Activated CD4-positive, alpha-beta T cell treated with anti-CD3 and anti-CD28 coated beads, Interleukin-2, amount 50 U/mL, for 24 hours (primary cell): ENCODE measurements at places on chromosomes 6 and 20.

GRCh38 chr6:40334496-40335270 lies 252.5 kb downstream of the LRFN2 start:
- no peak for DNase-seq

DNA sequence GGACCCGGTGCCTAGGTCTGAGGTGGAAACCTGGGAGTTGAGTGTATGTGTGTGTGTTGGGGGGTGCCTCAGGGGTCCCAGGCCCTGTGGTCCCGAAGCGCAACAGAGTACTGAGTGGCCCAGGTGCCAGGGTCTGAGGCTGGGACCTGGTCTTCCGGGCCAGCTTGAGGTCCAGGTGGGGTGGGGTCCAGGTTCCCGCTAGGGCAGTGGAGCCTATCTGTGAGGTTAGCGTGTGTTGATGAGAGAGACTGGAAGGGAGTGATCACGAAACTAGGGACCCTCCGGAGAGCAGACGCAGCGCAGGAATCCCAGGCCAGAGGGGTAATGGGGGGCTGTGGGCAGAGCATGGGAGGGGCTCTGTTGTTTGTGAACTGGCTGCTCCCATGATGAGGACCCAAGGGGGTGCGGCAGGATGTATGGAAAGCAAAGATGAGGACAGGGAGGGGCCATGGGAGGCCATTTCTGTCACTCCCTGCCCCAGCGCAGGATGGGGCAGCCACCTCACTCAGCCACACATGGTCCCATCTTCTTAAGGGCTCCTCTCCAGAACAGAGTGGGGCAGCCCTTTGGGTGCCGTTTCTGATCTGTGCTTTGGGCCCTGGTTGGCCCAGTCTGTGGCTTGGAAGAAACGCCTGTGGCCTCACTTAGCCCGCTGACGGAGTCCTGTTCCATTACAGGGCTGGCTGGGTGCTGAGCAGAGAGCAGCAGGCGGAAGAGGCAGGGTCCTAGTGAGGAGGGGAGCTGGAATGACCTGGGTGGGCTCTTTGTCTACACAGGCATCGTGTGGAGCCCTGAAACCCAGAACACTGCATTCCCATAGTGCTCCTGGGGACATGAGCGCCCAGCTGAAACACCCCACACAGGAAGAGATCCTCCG lies 872 bp downstream of the HSPA12B start:
- no peak for DNase-seq

GRCh38 chr6:139931747-139932146 lies 557.3 kb upstream of the CITED2 start:
- no peak for DNase-seq

DNA sequence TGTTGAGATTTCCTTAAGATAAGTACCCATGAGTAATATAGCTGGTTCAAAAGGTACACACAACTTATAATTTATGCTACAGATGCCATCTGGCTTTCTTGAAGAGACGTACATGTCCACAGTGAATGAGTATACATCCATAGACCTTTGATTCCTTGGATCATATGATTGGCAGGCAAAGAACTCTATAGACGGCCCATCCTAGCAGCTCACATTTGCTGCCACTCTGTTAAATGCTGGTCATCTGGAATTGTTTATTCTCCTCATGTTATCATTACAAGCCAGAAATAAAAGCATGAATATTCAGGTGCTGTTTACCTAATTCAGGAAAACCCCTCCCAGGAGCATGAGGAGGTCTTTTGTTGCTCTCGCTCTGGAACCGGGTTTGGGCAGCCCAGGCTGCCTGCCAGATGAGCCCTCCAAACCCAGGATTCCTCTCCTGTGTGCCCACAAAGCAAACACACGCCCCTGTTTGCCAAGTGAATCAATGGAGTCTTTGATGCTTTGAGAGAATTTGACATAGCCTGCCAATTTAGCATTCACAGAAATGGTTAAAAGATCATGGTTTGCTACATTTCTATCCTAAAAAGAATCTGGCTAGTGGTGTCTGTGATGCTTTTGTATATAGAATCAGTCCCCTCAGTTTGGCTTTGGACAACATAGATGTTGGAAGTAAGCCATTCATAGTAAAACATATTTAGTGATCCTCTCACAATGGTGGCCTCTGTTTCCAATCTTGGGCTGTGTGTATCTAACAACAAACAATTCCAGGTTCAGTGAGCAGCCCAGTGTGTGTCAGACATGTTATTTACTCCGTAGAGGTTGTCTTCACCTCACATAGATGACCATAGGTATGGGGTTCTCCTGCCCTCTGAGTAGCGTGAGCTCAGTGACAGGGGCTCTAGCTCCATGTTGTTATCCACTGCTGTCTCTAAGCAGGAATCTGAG lies 17.5 kb upstream of the PLCG1 start:
- DNase-seq, result no peak

DNA sequence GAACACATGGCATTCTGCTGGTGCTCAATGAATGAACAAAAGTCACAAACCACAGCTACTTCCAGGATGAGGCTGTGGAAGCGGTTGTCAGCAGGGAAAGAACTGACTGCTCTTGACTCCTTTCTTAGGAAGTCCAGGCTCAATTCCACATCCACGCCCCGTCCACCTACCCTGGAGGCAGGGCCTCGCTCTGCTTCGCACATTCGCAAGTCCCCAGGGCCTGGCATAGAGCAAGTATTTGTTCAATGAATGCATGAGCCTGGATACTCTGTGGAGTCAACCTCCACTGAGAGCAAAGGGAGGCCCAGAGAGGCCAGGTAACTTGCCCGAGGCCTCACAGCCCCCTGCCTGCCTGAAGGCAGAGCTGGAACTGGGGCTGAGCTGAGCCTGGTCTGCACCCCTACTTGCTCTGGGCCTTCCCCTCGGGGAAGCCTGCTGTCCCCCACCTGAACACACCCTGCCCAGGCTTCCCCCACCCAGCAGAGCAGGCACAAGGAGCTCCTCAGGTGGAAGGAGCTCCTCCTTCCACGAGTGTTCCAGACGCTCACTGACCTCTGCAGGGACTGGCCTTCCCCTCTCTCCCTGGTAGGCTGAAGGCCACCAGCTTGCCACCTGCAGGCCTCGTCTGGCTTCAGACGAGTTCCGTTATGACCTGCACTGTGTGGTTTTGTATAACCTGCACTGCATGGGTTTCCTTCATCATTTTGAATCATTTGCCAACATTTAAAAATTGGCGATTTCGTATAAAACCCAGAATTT lies 119.3 kb upstream of the PTPN1 start:
- no peak for DNase-seq

- DNase-seq, result no peak
These were observed 21.7 kb downstream of the ABHD12 start for GRCh38 chr20:25368976-25369375.

GRCh38 chr6:14977747-14978382 lies 268.0 kb upstream of the JARID2 start:
- no peak for DNase-seq

DNA sequence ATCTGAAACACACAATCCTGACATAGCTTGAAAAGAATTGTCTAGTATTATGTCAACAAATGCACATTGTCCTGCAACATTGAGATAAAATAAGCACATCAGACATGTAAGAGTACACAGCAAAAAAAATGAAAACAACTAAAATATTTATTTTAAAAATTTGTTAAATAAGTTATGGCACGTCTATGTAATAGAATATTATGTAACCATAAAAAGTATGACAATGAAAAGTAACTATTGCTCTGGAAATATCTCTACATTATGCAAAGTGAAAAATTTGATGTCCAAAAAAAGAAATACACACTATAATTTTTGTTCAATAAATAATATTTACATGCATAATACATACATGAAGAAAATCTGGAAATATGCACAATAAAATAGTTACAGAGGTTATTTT lies 9.3 kb upstream of the ID4 start:
- DNase-seq, result no peak

DNA sequence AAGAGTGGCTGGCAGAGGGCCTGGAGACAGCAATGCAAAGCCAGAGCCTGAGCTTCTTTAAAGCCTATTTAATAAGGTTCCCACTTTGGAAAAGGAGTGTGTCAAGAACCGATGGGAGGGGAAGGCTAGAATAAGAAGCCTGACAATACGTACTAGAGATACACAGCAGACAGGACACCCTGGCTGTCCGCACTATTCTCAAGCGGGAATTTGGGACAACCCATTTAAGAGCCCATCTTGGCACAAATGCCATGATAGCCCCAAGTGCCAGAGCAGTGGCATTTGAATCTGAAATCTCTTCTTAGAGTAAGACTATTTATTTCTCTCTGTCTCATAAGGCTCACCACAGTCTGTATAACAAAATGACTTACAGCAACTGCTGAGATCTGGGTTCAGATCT lies 3.1 kb downstream of the GMDS start:
- no peak for DNase-seq

DNA sequence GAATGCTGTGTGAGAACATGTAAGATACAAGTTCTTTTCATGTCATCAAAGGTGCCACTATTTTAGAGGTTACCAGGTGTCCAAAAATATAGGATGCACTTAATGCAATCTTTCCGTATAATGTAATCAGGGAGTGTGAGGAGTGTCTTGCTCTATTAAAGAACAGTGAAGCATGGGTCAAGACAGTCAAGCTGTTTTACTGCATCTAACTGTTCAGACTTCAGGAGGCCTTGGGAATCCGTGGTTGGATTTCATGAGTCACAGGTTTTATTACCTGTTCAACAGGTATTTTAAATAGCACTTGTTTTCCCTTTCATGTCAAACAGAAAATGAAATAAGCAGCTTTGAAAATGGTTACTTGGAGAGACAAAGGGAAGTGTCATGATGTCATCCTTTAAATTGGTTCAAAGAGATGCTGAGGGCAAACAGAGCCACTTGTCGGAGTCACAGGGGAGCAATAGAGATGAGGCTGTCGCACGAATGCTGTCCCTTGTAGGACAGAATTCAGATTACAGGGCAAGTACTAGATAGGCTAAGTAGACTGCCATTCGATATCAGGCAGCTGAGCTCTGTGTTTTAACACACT lies 621.5 kb downstream of the QKI start:
- DNase-seq, result no peak

GRCh38 chr6:106688177-106688951 lies 59.0 kb downstream of the QRSL1 start:
- DNase-seq, result no peak

DNA sequence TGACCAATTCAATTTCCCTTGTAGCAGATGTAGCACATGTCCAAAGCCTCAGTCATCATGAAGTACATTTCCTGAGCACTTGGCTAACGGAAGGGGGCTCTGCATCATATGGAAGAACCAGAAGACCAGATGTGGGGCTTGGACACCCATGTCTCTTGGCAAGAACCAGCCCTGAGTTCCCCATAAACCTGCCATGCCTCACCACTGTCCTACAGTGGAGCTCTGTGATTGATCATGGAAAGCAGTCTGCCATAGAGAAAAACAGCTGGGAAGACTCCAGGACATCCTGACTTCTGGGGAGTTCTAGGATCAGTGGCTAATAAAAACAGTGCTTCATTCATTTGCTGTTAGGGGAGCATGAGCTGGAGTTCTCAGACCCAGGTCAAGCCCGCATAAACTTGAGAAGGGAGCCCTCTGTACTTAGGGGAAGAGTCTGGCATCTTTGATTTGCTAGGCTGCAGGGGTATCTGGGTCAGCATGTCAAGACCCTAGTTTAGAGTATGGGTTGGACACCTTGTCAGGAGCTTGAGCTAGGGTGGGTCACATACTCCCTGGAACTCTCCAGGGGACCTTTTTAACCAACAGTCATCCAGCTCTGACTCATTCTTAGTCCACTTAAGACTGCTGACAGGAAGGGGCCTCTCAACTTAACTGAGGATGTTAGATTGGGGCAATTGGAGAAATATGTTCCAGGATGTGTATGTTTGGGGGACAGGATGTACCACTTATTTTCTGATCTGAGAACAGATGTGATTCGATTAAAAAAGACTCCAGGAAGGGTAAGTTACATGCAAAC lies 26.3 kb upstream of the TRAM2 start:
- DNase-seq, result no peak

DNA sequence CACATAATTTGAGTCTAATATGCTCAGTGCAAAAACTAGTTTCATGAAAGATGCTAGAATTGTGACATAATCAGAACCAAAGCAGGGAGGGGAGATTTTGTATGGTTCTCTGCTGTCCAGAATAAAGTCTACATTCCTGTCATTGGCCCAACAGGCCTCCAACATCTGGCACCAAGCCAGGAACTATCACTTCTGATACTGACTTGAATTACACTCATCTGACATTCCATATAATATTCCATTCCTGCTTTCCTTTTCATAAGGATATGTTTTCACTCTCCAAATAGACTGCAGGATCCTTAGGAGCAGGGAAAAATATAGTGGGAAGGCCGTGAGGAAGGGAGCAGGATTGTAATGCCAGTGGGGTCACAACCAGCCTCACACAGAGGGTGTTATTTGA lies 84.6 kb upstream of the BTN3A2 start:
- no peak for DNase-seq

- no peak for DNase-seq
These were observed 273.6 kb downstream of the PACRG start for GRCh38 chr6:163001330-163001729.

DNA sequence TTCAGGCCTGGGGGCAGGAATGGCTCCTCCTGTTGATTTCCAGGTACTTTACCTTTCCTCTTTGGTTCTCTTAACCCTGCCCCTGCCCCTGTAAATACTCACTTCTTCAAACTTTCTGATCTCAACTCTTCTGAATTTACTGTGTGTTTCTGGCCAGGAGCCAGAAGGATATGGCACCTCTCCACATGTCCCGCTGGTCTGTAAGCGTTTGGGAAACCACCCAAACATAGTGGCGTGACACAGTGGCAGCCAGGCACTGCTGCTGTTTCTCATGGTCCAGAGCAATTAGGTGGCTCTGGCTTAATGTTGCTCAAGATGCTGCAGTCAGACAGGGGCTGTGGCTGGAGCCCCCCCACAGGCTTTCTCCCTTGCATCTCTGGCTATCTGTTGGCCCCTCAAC lies 374.5 kb downstream of the RNGTT start:
- DNase-seq, result no peak

GRCh38 chr20:17735206-17735804 lies 35.5 kb downstream of the BANF2 start:
- no peak for DNase-seq

GRCh38 chr20:16014436-16014835 lies 558.8 kb downstream of the KIF16B start:
- DNase-seq, result no peak

DNA sequence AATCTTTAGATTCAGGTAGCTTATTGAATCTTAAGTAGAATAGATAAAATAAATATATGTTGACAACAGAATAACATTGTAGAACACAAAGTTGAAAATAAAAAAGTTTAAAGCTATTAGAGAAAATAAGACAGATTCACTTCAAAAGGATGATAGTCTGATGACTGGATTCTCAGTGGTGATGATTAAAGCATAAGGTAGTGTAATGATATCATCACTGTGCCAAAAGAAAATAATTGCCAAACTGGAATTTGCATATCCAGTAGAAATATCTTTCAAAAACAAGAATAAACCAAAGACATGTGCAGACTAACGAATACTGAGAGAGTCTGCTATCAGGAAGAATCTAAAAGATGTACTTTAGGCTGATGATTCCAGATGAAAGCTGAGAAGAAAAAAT lies 30.2 kb downstream of the ENPP1 start:
- DNase-seq, result no peak

DNA sequence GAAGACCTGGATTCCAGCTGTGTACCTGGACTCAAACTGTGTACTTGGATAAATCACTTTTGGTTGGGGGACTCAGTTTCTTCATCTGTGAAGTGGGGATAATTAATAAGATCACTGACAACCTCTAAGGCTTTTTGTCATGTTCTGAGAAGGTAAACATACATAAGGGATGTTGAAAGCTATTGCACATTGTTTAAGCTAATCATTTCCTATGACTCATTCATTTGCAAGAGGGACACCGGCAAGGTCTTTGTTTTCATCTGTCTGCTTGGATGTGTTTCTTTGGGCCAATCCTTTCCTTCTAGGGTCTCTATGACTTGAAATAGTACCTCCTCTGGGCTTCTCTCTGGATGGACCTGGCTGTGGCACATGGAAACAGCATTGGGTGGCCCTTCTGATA lies 6.8 kb downstream of the PROKR2 start:
- no peak for DNase-seq
